ENCODE measurements at places on chromosomes 1 and 21.
A peak's percentile ranks its signal among the peaks of the same experiment; 100 is the strongest.

GRCh38 chr1:41359211-41360073 is 1.8 kb upstream of the FOXO6 start:
- H3K27ac ChIP-seq: no peak overlapping the region
- peaks cover 21% of the 10 kb centered on the region for H3K4me1 ChIP-seq
- no peaks in the 10 kb centered on the region for H3K36me3 ChIP-seq
- peaks cover 37% of the 10 kb centered on the region for H3K27me3 ChIP-seq
- no peak for DNase-seq
- H3K4me3 ChIP-seq: no peak overlapping the region

DNA sequence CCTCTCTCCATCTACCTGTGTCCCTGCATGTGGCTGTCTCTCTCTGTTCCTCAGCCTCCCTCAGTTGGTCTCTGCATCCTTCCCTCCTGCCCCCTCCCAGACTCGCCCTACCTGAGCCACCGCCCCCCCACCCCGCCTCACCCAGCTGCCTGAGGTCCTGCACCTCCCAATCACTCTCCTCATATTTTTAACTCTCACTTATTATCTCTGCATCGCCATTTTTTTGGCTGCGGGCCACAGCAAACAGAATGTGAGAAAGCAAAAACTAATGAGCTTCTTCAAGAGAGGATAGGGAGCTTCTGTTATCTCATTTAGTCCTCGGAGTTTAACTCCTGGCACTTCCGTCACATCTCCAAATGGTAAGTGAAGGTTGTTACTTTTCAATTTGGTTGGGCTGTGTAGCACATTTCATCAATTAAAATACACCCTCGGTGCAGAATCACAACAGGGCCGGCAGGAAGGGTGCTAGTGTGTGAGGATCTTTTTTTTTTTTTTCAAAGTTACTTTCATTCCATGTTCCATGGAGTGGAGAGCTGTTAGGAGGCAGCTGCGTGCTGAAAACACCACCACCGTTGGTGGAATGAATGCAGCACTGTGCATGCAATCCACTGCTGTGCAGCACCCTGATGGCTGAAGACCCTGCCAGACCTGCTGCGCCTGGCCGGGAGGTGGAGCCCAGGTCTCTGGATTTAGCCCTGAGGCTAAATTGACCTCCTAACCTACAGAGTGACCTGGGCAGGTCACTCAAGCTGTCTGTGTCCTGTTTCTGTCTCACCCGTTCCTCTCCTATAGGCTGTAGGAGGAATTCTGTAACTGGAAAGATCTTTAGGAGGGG is 157.2 kb upstream of the NFIA start:
- DNase-seq: no peak
- no peak overlapping the region for H3K27ac ChIP-seq
- no peaks in the 10 kb centered on the region for H3K4me1 ChIP-seq

DNA sequence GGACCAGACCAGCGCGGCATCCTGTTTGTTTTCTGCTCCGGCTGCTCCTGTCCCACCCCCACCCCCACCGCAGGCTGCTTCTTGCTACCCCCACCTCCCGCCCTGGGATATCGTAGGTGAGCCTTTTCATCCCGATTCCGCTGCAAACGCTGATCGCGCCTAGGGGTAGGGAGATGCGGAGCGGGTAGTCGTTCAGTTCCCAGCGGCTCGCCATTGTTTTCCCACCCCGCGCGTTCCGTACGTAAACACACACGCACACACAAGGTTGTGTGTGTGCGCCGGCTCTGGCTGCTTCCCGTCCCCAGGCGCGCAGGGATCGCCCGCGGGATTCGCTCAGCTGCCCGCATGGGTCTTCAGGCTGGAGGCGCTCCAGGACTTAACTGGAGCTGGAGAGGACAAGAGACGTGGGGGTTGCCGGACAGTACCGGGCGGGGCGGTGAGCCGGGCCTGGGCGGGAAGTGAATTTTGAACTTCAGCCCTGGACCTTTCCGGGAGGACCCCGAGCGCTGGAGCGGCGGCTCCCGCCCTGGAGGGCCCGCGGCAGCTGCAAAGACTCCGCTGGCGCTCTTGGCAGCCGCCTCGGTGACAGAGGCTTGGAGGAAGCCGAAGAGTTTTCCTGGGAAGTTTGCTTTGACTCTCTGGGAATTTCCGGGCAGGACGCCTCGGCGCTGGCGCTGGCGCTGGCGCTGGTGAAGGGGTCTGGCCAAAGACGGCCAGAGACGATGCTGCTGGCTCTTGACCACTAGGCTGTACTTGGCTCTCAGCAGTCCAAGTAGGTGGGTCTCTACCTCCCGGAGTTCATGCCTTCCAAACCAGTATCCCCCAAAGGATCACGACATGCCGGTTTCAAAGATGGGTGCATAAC is 1.6 kb downstream of the SOX13 start:
- H3K27ac ChIP-seq: no peak overlapping the region
- peaks cover 11% of the 10 kb centered on the region for H3K27me3 ChIP-seq
- H3K4me3 ChIP-seq: no peak overlapping the region
- no peaks in the 10 kb centered on the region for H3K36me3 ChIP-seq

- peak; percentile 35 for DNase-seq
- no peak within 1 kb of the TSS for H3K27ac ChIP-seq
- H3K36me3 ChIP-seq: no peaks in the 10 kb centered on the region
- peak within 1 kb of the TSS; percentile 36 for H3K4me3 ChIP-seq
Observed at GRCh38 chr1:156368889-156369684, at the start of gene RHBG. Gene RHBG, plus strand, starts transcription at chr1:156369211. Its CDS starts 39 bp downstream, at chr1:156369250.

- H3K36me3 ChIP-seq: no peaks in the 10 kb centered on the region
- H3K27me3 ChIP-seq: no peaks in the 10 kb centered on the region
- H3K27ac ChIP-seq: no peak overlapping the region
- H3K4me3 ChIP-seq: no peak overlapping the region
Observed at GRCh38 chr1:51170342-51170741, 65.7 kb upstream of the RNF11 start.

- H3K4me1 ChIP-seq: no peaks in the 10 kb centered on the region
- no peak overlapping the region for H3K4me3 ChIP-seq
- H3K36me3 ChIP-seq: no peaks in the 10 kb centered on the region
- no peak overlapping the region for H3K27ac ChIP-seq
- no peaks in the 10 kb centered on the region for H3K27me3 ChIP-seq
Observed at GRCh38 chr1:118827636-118828035, 160.5 kb downstream of the TBX15 start.

- no peak overlapping the region for H3K27ac ChIP-seq
- peaks cover 4% of the 10 kb centered on the region for H3K27me3 ChIP-seq
- no peak for DNase-seq
- no peaks in the 10 kb centered on the region for H3K36me3 ChIP-seq
- H3K4me1 ChIP-seq: no peaks in the 10 kb centered on the region
- H3K4me3 ChIP-seq: no peak overlapping the region
Observed at GRCh38 chr1:222263791-222264190, 284.1 kb downstream of the HHIPL2 start.

DNA sequence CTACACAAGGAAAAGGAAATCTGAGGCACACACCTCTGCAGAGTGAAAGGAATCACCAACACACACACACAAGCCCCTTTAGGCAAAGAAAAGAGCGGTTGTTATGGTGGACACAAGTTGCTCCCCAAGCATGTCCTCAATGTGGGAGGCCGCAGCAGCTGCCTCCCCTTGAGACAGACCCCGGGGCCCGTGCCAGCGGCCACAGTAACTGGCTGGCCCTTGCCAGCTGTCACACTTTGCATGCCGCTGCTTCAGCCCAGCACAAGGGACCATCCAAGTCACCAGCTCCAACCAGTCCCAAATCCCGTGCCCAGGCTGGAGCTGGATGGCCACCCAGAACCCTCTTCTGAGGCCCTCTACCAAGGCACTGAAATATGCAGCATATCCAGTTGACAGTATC is 2.9 kb upstream of the OLIG1 start:
- H3K27ac ChIP-seq: no peak overlapping the region
- H3K36me3 ChIP-seq: no peaks in the 10 kb centered on the region
- DNase-seq: no peak
- peaks cover 15% of the 10 kb centered on the region for H3K4me1 ChIP-seq

Measured in B cell (primary cell).